ENCODE measurements at places on chromosomes 2 and 18. TPM values are rescaled to one million over a fixed set of nuclear protein-coding genes. Genes with fewer than 3 reads are reported as not detected.

The ASB18 gene
- not detected for total RNA-seq

The ICOS gene
- total RNA-seq, result not detected

The SMAD7 gene
- 4.6 TPM for total RNA-seq

The OSBPL6 gene
- total RNA-seq, result 2.3 TPM

The GALR1 gene
- not detected for total RNA-seq

The RBM43 gene
- 6.5 TPM for total RNA-seq

The CDH7 gene
- total RNA-seq, result not detected

The FIGN gene
- 6.6 TPM for total RNA-seq

The PSMA8 gene
- total RNA-seq, result not detected

The IWS1 gene
- 51.0 TPM for total RNA-seq

The LAMA3 gene
- total RNA-seq, result 7.1 TPM

The GYPC gene
- total RNA-seq, result 13.3 TPM

The SH3RF3 gene
- total RNA-seq, result 9.4 TPM

The DYNAP gene
- not detected for total RNA-seq

The PRKRA gene
- 46.6 TPM for total RNA-seq

The B3GNT7 gene
- total RNA-seq, result 1.2 TPM

The LDLRAD4 gene
- total RNA-seq, result 7.2 TPM

The NTSR2 gene
- not detected for total RNA-seq

The CTNNA2 gene
- total RNA-seq, result not detected

The THOC1 gene
- 50.5 TPM for total RNA-seq

The FOSL2 gene
- total RNA-seq, result 85.3 TPM

The NPPC gene
- not detected for total RNA-seq

The AQP12B gene
- total RNA-seq, result not detected

The PNPT1 gene
- 34.2 TPM for total RNA-seq

The RSAD2 gene
- total RNA-seq, result 0.09 TPM

The FEV gene
- not detected for total RNA-seq

The NEU4 gene
- total RNA-seq, result not detected

The ZNF24 gene
- total RNA-seq, result 38.6 TPM

The DNAJC5G gene
- 0.77 TPM for total RNA-seq

The ALKAL2 gene
- total RNA-seq, result not detected

The MAB21L4 gene
- not detected for total RNA-seq

The GREB1L gene
- 0.76 TPM for total RNA-seq

The MC2R gene
- not detected for total RNA-seq

The CYP27A1 gene
- 12.6 TPM for total RNA-seq

The ABCG5 gene
- total RNA-seq, result not detected

The CDH20 gene
- not detected for total RNA-seq
